ENCODE measurements at places on chromosomes 4 and X.

- no peak for DNase-seq
Observed at GRCh38 chr4:88098993-88099752, 59.3 kb downstream of the ABCG2 start.

DNA sequence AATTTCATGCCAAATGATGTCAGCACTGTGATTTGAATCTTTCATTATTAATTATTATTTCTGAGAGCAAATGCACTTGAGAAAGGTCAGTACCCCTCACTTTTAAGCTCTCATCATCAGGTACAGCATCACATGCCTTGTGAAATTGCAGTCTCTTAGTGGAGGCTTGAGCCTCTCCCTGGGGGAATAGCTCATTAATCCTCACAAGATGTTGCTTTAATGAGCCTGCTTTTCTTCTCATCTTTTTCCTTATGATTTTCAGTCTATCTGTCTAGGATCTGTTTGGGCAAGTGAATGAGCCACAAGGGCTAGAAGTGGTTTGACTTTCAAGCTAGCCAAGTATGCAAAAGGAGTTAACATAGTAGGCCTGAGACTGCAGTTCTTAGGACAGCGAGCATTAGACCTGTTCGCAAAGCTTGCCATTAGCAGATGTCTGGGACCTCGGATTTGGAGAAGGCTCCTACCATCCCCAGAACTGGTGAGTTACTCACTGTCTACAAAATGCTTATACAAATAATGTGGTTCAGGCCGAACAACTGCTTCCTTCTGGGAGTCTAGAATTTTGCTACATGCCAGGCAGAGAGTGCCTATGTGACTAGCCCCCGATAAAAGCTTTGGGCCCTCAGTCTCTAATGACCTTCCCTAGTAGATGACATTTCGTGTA, 174.5 kb downstream of the IL15 start:
- DNase-seq: no peak

DNA sequence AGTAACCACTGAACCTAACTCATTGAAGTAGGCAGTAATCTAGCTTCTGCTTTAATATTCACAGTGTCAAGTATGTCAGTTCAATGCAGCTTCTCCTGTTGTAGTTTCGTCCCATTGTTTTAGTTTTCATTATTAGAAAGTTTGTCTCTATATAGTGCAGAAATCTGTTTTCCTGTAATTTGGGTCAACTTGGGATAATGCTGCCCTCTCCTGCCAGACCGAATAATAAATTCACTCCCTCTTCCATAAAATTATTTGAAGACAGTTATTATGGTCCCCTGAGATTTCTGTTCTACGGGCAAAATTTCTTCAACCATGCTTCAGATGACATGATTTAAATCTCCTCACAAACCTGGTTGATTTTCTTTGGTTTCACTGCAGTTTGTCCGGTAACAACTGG, 4.6 kb upstream of the LUZP4 start:
- no peak for DNase-seq

- DNase-seq: peak; percentile 78
Observed at GRCh38 chrX:133859860-133860259, 125.5 kb downstream of the GPC3 start.

DNA sequence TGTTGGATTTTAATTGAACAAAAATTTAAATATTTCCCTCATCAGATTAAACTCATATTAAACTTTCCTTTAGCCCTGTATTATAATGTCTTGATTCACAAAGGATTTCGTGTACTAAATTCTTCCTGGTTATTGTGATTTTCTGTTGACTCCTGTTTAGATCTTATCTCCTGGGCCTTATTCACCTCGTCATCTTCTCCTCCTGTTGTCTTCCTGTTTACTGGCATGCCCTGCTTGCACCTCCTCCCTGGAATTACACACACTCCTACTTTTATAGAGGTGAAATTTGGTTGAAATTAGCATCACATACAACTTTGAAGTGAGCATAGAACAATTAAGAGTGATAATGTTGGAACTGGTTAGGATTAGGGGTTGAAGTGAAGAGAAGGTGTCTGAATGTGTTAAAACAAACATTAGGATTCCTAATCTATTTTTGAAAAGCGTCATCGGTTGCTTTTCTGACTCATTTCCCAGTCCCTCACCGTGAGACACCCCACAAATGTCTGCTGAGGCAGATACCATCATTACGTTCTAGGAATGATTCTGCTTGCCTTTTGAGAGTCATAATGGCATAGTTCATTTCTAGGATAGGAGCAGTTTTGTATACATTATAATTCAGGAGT, 32.5 kb downstream of the TLL1 start:
- DNase-seq: peak; percentile 3

- no peak for DNase-seq
Observed at GRCh38 chrX:67726018-67726417, 182.2 kb downstream of the AR start.

DNA sequence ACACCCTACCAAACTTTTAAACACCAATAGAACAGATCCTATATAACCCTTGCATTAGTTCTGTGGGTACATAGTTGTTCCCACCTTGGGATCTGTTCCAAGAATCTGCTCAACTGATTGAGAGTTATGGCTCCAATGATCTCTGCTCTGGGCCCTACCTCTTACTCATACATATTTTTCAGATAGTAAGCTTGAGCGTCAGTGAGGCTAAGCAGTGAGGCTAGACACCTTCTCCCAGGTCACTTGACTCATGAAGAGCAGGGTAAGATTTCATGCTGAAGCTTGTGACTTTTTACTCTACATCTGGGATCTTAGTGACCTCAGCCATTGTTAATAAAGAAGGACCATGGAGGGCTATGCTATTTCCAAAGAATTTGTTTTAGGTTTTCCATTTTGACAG, 23.1 kb upstream of the TNIP3 start:
- DNase-seq: no peak

DNA sequence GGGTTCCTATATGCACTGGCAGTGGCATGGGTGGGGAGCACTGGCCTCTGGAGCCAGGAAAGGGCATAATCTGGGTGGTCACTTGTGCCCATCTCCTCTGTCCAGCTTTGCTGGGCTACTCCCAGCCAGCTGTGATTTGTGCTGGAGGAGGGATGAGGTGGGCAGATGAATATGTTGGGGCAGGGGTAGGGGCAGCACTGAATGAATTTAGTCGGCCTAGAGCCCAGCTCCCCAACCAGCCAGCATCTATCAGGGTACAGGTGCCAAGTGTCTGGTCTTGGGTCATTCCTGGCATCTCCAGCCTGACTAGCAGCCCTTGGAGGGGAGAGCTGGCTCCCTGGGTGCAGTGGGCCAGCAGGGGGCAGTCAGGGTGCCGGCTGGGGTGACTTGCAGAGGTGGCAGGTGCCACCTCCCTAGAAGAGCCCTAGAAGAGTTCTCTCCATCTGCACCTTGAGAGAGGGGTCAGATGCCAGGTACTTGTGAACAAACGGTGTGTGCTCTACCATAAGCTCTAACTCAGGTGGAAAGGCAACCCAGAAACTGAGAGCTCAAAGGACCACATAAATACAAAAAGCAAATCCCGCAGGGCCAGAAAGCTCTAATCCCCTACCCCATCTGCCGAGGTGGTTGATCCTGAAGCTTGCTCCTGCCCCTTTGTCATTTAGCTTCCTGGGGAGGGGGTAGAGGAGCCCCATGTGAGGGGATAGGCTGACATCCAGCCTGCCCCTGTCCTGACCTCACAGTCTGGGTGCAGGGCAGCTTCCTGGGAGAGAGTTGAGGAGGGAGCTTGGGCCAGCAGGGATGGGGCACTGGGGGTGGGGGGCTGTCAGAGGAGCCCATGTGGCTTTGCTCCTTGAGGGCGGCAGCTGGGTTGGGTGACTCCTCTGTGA, 2.2 kb downstream of the SORCS2 start:
- peak; percentile 39 for DNase-seq

- no peak for DNase-seq
Observed at GRCh38 chr4:145824463-145824862, 114.2 kb downstream of the ZNF827 start.

DNA sequence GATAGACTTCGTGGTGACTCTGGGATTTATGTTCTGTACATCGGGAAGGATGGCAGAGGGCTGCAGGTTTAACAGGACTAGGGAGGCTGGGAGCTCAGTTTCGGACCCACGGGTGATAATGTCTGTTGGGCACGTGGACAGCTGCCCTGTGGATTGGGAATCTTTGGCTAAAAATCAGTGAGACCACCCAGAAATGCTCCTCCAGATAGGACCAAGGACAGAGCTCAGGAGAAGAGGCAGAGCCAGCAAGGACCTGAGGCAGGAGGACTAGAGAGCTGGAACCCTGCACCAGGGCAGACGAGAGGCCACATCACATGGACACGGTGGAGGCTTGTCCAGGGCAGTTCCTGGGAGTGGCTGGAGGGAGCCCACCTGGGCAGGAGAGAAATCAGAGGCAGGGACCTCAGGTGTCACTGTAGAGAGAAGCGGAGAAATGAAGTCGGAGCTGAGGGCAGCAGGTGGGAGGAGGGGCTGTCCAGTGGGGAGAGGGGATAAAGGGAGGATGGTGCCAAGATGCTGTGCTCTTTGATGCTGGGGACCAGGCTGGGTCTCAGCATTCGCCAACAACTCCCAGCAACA, 79.2 kb downstream of the CPZ start:
- no peak for DNase-seq

DNA sequence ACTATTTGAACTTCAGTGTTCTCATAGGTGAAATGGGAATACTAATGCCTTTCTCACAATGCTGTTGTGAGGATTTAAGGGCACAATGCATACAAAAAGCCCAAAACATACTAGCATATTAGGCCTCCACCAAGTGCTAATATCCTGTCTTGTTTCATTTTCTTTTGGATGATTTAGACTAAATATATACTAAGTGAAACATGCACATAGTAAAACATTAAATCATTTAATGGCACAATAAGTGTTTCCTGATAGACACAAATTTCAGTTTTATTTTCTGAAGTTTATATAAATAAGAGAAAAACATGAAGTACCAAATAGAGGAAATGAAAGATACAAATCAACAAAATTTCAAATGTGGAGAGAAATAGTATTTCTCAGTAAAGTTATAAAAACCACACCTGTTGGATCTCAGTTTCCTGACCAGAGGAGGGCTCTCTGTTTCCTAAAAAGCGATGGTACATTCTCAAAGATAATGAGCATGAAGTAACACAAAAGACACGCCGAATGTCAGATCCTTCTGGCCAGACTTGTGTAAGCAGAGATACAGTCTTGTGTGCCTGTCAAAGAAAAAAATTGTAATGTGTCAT, 25.1 kb downstream of the DDX60 start:
- DNase-seq: no peak

GRCh38 chr4:164188236-164188635, 565.7 kb upstream of the SMIM31 start:
- DNase-seq: no peak

DNA sequence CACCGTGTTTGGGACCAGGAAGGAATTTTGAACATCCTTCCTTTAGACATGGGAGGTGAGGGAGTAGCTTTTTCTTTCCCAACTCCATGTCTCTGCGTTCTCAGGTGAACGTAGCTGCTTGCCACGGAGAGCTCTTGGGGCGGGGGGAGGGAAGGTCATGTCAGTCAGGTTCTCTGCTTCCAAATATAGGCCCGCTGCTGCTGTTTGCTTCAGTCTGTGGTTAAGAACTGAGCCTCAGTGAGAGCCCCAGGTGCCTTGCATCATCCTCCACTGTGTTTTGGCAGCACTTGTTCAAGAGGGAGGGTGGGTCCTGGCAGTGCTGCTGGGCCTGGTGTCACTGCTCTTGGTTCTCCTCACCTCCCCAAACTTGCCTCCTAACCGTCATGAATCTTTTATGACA, 46.5 kb downstream of the HADH start:
- no peak for DNase-seq

DNA sequence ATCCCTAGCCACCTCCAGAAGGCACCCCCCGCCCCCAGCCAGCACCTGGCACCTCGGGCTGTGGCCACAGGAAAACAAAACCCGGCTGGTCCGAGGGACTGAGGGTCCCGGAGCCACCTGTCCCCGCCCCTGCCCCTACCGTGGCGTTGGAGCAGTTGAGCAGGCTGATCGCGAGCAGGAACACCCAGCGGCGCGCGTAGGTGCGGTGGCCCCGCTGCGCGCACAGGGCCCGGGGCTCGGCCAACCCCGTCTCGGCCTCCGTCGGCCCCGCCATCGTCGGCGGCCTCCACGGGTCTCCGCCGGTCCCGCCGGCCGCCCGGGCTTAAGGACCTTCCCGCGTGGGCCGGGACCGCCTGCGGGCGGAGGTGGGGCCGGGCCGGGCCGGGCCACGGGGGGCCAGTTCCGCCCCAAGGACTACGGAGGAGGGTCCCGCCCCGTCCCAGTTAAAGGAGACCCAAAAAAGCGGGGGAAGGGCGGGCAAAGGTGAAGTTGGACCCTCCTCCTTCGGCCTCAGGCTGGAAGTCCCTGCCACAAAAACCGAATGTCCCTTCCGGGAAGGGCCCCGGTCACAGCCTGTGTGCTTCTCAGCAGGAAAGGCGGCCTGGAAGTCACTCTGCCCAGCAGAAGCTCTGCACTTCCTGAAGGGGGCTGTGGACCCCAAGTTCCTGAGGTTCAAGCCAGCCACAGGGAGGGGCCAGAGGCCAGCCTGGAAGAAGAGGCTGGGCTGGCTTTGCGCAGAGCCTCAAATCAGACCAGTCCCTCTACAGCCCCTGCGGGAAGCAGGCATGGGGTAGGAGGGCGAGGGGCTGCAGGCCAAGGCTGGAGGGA, at the start of gene SLC49A3:
Gene SLC49A3 (minus strand): TSS at position 298 of the 828 bp plus-strand sequence. CDS start 24 bp downstream, at position 274.
- no peak for DNase-seq

GRCh38 chr4:183397741-183398297, 46.6 kb upstream of the CDKN2AIP start:
- no peak for DNase-seq

DNA sequence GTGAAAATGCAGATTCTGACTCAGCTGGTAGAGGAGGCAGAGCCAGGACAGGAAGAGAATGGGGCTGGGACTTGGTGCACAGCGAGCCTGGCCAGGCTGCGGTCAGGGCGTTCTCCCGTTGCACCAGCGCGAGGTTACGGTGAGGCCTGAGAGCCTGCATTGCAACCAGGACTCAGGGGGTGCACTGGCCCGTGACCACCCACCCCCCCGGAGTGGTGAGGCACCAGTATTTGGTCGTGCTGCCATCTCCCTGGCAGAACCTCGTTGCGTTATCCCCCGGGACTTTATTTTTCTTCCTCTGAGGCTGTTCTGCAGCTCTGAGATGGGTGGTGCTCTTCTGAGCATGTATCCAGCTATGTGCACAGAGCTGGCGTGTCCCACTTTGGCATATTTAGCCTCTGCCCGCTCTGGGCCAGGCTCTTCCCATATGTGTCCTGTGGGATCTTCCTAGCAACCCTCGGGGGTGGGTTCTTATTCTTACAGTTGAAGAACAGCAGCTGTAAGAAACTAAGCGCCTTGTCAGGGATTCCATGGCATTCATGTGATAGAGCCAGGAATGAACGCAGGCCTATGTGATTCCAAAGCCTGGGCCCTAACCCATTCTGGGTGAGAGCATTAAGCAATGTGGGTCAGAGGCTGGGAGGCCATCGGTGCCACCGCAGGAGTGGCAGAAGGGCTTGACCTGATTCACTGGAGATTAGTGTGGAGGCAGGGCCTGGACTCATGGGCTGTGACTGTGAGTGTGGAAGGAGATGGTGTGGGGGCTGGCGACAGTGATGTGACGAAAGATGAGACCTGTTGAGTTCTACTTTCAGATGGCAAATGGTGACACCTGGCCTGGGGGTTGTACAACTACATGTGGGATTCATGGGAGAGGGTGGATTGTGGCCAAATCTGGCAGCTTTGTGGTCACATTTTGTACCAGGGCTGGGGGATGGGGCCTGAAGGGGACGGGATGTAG, 3.1 kb downstream of the TADA2B start:
- no peak for DNase-seq

All from iris pigment epithelial cell (primary cell).